ENCODE measurements at places on chromosomes 3 and 15.

GRCh38 chr3:43371494-43371893 is 85.2 kb downstream of the SNRK start:
- DNase-seq: no peak

- no peak for DNase-seq
These were observed 7.5 kb downstream of the GOLIM4 start for GRCh38 chr3:168088106-168088720.

GRCh38 chr3:46085421-46086082 is 58.3 kb upstream of the XCR1 start:
- no peak for DNase-seq

DNA sequence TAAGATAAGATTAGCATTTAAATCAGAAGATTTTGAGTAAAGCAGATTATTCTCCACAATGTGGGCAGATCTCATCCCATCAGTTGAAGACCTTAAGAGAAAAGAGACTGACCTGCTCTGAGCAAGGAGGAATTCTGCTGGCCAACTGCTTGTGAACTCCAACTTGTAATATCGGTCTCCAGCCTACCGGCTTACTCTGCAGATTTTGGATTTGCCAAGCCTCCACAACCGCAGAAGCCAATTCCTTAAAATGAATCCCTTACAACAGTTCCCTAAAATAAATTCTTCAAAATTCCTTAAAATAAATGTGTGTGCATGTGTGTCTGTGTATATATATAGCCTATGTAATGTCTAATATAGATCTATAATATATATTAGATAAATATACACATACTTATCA is 107.4 kb upstream of the KLF13 start:
- no peak for DNase-seq
